Stimulated activated CD8-positive, alpha-beta memory T cell treated with anti-CD3 and anti-CD28 coated beads, Interleukin-7, amount 100 ng/mL, for 1 hour (primary cell): ENCODE measurements at places on chromosomes 4 and X.

DNA sequence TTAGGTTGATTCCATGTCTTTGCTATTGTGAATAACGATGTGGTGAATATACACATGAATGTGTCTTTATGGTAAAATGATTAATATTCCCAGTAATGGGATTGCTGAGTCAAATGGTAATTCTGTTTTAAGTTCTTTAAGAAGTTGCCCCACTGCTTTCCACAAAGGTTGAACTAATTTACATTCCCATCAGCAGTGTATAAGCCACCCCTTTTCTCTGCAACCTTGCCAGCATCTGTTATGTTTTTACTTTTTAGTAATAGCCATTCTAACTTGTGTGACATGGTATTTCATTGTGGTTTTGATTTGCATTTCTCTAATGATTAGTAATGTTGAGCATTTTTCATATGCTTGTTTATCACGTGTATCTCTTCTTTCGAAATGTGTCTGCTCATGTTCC, 503.3 kb downstream of the PCDH18 start:
- DNase-seq = no peak

GRCh38 chr4:79083406-79084010, 144.3 kb upstream of the PAQR3 start:
- no peak for DNase-seq

- no peak for DNase-seq
Measured at GRCh38 chrX:153612413-153612812, 13.5 kb upstream of the CCNQ start.

DNA sequence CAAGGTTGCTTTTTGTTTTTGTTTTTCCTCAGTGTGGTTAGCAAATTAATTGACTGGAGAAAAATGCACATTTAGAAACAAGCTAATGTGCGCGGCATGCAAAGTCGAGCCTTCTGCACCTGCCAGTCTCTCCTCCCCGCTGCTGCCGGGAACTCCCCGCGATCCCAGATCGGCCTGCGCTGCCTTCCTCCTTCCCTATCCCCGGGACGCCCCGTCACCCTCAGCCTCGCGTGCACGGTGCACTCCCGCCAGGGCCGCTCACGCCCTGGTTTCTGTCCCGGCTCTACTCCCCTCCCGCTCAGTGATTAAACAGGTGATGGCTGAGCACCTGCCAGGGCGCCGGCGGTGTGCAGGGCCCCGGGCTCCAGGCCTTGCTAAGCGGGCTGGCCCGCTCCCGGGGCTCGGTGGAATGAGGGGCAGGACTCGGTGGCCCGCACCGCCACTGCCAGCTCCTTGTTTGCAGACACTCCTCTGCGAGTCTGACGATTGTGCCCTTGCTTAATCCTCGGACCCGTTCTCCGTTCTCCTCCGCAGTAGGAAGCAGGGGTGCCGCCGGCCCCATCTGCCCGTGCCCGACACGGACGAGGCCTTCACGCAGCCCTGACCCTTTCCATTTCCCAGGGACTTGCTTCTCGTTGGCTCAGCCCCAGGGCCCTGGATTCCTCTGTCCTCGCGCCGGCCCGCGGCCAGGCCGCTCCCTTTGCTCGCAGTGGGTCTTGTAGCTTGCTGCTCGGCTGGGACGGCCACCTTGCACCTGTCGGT, 143.4 kb downstream of the TRIML1 start:
- no peak for DNase-seq

DNA sequence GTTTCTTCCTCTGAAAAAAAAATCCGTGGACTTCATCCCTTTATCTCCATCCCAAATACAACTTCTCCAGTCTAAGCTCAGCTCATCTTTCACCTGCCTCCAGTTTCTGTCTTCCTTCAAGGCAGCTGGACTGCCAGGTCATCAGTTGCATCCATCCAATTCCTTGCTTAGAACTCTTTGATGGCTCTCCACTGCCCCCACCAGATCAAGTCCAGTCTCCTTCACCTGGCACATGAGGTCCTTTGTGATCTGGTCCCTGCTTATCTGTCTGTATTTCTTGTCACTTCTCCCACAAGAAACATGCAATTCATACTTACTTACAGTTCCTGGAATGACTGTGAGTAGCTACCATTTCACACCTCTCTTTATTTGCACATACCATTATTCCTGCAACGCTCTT, 33.8 kb downstream of the OTUD6A start:
- DNase-seq = no peak

DNA sequence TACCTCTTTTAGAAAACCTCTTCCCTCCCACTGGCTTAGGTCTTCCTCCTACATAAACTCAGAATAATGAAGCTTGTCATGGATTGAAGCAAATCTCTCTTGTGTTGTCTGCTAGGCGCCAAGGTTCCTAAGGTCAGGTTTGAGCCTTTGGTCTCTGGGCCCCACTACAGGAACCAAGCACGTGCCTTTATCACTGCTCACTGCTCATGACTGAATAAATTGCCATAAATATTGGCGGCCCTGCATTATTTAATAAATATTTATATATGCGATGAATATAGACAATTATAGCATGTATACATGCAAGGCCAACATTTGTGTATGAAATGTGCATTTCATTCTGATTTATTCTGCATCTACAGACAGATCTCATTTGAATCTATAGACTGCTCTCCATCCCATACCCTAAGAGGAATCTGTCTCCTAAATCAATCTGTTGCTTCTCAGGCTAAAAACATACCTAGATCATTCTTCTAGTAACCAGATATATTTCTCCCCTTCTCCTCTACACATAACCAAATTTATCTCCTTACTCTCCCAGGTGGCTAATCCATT, 1717.6 kb upstream of the TENM3 start:
- DNase-seq = no peak

DNA sequence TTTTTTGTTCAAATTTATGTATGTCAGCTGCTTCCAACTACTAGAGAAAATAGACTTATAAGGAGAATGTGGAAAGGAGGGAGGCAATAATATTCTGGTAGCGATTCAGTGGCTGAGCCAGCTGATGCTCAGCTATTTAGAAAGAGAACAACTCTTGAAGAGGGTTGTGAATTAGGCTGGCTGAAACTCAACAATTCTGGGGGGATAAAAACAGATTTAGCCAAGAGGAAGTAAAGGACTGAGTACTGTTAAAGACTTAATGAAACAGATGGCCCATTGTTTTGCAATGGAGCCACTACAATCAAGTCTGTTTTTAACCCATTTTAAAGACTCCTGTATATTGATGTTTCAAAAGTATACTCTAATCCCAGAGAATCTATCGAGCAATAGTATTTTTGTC, 1058.9 kb downstream of the C4orf33 start:
- no peak for DNase-seq
